Left cardiac atrium (tissue), 4 donors: ENCODE measurements at places on chromosomes 12 and 14. TPM values are rescaled to one million over a fixed set of nuclear protein-coding genes. Genes with fewer than 3 reads are reported as not detected.

Gene ADAM21
- 0.65 TPM for total RNA-seq

Gene ARL1
- 116 TPM for total RNA-seq

DNA sequence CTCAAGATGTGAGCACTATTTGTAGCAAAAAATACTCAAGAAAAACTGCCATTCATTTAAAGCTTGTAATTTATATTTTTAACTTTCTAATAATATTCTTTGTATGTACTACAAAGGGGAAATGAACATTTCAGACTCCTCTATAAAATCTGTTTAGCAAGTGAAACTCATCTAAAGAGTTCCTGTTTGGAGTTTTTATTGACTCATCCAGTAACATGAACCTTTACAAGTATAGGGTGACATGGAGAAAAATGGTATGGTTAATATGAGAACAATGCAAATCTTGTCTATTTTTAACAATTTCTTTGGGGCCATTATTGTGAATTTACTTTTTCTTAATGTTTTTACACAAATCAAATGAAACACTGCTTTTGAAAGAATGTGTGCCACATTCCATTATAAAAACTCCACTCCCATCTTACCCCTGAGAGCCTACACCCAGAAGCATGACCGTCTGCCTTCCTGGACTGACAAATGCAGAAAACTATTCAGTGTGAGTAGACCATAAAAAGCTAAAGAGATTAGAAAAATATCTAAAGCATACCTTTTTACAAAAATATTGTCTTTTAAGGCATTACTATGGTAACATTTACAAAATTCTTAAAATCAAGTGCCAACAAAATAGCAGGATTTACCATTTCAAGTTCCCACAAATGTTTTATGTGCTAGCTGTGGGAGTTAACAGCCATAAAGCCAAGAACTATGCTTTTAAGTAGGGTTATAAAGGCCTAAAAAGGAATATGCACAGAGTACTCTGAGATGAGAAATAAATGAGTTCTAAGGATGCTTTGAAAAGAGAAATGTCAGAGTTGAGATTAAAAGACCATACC lies 144.0 kb downstream of the ADAMTS20 start:
- DNase-seq, result no peak

DNA sequence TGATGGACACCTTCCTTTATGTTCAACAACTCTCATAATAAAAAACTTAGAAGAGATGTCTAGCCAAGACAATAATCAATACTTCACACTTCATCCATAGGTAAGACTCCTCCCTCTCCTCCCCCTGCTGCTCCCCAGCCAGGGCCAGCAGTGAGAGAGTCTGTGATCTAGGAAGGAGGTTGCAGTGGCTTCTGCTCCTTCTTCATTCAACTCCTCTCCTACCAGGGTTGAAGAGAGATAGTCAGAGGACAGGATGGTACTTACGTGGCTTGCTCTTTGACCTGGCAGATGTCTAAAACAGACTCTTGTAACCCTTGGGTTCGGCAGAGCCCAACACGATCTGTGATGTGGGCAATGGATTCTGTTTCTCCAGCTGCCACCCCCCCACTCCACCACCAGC lies 31.0 kb downstream of the DHRS2 start:
- no peak for DNase-seq

DNA sequence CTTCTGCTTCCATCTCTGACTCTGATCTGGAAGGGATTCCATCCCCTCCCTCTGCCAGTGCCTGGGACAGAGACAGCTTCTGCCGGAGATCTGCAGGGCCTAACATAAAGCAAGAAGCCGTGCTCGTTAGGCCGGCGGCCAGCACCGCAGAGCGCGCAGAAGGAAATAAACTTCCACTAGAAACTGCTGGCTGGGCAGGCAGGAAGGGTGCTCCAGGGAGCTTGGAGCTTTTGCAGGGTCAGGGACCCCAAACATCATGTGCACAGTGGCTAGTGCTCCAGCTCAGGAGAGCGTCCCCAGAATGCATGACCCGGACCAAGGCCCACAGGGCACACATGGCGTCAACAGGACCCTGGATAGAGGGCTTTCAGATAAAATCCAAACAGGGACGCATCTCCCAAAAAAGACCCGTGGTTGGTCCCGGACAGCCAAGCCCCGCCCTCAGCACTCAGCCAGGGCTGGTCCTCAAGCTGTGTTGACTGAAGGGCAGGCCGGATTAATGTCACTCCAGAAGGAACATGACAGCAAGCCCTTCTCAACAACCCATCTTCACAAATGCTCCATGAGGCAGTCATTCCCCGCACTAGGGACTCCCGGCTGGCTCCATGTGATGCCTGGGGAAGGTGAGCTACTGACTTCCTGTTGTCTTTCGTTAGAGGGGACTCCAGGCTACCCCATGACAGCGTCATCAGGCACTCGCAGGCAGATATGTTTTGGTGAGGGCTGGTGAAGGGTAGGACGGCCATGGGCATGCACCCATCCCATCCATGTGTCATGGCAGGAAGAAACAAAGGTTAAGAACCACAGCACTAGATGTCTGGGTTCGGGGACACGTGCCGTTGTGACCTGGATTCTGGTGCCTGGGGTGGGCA lies 121.5 kb downstream of the CALM1 start:
- DNase-seq, result no peak

GRCh38 chr14:100111931-100112704 lies 46.9 kb downstream of the EVL start:
- DNase-seq, result no peak
